Stimulated activated CD8-positive, alpha-beta memory T cell treated with anti-CD3 and anti-CD28 coated beads, Interleukin-7, amount 100 ng/mL, for 4 hours (primary cell): ENCODE measurements at places on chromosomes 12 and 14.

DNA sequence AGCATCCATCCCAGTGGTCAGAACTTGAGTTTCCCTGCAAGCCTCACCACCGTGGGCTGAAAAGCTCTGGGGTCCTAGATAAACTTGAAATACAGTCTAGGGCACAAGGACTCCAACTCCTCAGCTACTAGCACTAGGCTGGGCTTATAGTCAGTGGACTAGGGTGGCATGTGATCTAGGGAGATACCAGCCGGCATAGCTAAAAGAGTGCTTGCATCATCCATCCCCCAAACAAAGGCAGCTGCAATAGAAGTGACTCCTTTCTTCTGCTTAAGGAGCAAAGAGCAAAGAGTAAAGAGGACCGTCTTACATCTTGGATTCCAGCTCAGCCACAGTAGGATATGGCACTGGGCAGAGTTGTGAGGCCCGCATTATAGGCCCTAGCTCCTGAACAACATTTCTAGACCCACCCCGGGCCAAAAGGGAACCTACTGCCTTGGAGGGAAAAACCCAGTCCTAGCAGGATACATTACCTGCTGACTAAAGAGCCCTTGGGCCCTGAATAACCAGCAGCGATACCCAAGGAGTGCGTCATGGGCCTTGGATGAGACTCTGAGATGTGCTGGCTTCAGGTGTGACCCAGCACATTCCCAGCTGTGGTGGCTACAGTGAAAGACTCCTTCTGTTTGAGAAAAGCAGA is 17.9 kb upstream of the SOS2 start:
- no peak for DNase-seq

DNA sequence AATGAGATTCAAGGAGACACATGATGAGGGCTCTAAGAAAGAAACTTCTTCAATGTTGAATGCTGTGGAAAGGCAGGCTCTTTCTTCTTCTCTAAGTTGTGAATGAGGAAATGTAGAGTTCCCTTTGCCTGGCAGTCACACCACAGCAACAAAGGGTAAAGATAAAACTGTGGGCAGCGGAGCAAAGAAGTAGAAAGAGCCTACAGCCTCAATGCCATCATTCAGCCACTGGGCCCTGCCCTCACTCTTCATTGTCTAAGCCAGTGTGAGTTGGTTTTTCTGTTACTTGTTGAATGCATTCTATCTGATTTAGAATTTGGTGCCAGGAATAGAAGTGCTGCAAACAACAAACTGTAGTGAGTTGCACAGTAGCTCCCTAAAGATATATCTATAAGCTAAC is 12.2 kb downstream of the SDR9C7 start:
- no peak for DNase-seq

DNA sequence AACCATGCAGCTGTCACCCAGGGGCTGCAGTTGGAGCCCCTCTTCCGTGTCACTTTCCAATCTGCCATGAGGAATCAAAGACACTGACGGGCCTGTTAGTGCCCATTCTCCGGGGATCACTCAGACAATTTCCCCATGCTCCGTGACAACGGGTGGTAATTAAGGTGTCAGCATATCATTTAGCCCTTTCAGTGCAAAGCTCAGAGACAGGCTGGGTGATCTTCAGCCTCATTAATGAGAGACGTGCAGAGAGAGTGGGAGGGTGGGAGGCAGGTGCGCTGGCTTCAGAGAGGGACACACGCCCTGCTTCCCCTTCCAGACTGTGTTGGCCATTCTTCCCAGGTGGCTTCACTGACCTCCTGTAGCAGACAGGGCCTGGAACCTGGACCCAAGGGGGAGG is 58.7 kb downstream of the MVK start:
- DNase-seq, result no peak

- DNase-seq, result no peak
Observed at GRCh38 chr12:40375076-40375475, 150.3 kb downstream of the LRRK2 start.

GRCh38 chr12:109830718-109831117 is 2.5 kb downstream of the TRPV4 start:
- DNase-seq, result no peak

- DNase-seq, result no peak
Observed at GRCh38 chr14:50025776-50026175, 90.6 kb downstream of the VCPKMT start.

- no peak for DNase-seq
Observed at GRCh38 chr14:24270537-24271133, 762 bp downstream of the RABGGTA start.

GRCh38 chr14:54480830-54481562 is 7.8 kb downstream of the GMFB start:
- DNase-seq, result no peak

DNA sequence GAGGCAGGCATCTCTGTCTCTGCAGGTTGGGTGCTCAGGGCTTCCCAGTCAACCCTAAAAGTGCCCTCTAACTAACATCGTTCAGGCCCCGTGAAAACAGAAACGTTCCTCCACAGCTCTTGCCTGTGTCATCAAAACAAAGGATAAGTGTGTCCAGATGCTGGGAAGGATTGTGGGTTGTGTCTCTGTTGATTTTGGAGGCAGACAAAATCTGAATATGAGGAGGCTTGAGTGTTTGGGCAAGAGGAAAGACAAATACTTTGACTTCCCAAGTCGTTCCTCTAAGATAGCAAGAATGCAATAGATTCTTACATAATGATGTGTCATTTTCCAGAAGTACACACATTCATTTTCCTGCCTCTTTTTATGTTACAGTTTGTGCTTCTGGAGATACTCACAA is 52.9 kb downstream of the SERPINA3 start:
- DNase-seq, result no peak

DNA sequence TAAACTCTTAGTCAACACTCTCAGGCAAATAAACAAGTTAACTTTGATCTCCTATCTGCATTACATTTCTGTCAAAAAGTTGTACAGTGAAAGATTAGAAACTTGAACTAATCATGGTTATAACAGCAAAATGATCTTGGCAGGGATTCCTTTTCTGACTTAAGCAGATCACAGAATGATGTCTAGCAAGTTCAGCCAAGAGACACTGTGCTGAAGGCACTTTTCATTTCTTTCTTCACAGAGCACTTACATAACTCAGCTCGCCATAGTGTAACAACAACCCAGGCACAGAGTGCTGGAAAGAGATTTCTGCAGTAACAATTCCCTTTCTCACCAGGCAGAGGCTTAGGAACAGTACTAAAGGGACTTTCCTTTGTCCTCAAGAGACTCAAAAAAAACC is 19.6 kb upstream of the CSRP2 start:
- DNase-seq, result no peak

DNA sequence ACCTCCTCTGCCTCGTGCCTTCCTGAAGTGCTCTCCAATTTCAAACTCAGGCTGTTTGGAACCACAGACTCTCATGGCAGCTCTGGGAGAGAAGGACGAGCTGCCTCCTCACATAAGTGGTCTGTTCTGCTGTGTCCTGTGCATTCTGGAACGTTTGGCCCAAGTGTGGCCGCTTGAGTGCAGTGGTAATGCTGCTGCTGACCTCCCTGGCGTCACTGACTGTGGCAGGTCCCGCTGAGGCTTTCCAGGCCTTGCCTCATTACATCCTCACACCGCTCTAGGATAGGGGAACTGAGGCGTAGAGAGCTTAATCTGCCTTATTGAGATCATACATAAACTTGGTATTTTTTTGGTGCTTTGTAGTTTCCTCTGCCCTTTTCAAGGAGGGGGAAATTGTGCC is 14.2 kb downstream of the CCDC92 start:
- DNase-seq, result no peak

DNA sequence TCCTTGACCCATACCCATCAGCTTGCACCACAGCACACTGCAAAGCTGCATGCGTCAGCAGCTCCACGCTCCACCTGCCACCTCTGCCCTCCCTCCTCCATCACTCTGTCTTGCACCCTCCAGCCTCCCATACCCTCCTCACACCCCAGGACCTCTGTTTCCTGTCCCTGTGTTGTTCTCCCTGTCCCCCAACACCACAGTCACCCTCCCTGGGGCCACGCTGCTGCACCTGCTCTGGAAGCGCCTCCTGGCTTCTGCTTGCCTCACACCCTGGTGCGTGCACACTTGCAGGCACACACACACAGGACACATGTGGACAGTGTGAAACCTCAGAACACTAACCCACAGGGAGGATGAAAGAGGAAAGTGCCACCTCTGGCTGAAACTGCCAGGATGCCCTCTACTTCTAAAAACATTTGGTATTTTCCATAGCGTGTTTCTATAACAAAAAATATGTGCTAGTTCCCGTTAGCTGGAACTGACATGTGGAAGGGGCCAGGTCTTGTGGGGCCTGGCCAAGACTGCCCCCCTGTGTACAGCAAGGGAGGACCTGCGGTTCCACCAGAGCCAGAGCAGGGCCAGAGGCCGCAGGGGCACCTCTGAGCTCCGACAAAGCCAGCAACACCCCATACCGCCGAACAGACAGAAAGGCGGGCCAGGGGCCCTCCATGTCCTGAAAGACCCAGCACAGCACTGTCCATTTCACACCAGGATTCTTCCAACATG is 10.0 kb downstream of the BRF1 start:
- peak; percentile 34 for DNase-seq

DNA sequence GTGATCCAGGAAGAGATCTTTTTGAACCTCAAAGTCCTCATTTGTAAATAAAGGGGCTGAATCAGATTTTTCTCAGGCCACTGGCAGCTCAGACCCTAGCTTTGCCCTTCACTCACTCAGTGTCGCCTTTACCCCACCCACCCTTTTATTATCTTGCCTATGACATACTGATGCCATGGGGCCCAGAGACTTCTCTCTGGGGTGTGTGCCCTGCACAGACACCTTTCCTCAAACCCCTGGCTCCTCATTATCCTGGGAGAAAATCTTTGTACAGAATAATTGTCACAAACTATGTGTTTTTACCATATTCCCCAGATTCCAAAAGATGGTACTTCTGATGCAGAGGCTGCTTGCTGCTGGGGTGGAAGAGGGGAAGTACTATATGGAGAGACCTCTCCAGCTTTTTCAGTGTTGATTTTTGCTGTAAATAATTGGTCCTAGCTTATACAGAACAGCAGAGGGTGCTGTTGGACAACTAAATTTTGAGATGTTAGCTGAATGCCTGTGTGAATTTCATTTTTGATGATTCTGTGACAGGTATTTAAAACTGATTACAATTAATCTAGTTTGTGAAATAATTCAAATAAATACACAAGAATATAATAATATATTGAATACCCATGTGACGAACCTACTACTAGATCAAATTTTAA is 53.9 kb upstream of the DCD start:
- DNase-seq, result no peak

- DNase-seq, result no peak
Observed at GRCh38 chr12:116717466-116718437, 20.1 kb downstream of the SPRING1 start.

- DNase-seq, result no peak
Observed at GRCh38 chr14:23589606-23590005, 11.0 kb upstream of the JPH4 start.

DNA sequence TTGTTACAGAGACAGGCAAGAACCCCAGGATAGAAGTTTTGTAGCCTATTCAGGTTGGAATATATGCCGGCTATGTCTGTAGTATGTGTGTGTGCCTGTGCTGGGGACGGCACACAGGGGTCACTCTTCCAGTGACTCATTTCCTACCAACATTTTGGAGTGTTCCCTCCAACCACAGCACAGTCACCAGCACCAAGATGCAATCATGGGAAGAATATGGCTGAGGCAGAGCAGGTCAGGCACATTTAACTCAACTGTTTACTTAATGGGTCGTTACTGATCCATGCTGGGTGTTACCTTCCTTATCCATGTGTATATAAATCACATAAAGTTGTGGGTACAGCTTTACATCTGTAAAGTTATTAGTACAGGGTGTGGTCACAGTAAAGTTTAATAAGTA is 178.3 kb downstream of the PRKD1 start:
- no peak for DNase-seq

DNA sequence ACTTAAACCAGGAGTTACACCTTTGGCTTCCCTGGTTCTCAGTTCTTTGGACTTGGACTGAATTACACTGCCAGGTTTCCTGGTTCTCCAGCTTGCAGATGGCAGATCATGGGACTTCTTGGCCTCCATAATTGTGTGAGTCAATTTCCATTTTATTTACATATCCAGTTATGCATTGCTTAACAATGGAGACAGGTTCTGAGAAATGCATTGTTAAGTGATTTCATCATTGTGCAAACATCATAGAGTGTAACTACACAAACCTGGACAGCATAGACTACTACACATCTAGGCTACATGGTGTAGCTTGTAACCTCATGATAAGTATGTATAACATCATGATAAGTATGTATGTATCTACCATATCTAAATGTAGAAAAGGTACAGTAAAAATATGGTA is 276.1 kb upstream of the BTG1 start:
- DNase-seq, result no peak

DNA sequence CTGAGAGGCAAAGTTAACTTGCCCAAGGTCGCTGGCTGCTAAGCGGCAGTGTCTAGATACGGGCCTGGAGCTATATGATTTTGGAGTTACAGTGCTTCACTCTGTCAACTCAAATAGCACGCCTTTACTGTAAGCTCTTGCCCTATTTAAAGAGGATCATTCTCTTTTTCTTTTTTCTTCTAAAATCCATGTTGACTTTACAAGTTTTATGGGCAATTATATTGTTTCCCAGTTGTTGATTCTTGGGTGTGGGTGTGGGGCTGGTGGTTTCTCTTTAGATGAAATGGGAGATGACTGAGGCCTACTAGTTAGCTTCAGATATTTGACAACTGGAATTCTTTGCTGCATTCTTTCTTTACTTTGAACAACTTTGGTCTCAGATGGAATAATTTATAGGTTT is 70.7 kb downstream of the C12orf75 start:
- DNase-seq, result no peak

DNA sequence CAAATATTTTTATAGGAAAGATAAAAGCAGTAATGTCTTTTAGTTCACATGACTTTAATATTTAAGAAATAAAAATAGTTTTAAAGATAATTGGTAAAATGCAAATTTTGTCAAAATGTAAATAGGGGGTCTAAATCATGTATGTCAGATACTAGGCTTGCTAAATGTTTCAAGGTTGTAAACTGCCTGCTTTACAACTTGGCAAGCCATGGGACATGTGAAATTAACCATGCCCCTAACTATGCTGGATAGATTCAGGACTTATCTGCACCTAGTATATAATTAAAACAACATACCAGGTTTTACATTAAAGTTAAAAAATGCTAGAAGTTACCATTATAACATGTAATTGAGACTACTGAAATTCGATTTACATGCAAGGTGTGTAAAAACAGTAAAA is 537.3 kb upstream of the MIS18BP1 start:
- no peak for DNase-seq

- no peak for DNase-seq
Observed at GRCh38 chr12:68106160-68106559, 53.4 kb downstream of the IFNG start.

DNA sequence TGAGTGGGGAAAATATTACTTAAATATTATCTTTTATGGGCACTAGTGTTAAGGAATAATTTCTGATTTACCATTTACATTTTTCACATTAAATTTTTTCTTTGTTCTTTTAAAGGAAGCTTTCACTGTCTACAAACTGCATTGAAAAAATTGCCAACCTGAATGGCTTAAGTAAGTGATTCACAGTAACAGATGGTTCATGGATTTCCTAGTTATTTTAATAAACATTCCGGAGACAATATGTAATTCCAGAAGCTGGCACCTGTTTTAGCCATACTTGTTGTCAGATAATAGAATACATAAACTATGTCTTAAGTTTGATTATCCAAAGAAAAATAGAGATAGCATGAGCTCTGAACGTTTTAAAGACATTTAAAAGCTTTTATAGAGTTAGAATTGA is 17.1 kb downstream of the DNAL1 start:
- no peak for DNase-seq
